ENCODE measurements at places on chromosomes 2 and 18.

DNA sequence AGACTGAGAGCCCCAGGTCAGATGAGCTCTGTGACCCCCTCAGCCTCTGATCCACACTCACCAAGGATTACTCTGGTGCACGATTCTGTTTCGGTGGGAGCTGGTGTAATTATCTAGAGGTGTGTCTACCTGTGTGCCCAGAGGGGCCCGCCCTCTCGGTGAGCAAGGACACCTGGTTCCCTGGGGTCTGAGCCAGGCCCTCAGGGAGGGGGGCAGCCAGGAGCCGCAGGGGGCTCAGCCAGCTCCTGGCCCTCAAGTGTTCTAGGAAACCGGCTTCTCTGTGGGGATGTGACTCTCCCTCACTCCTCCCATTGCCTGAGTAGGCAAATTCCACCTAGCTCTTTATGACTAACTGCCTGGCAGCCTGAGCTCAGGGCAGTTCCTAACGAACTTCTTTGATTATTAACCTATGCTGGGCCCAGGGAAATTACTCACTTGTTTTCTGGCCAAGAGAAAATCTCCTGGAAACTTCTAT lies 17.4 kb downstream of the AGAP1 start:
- no peak for DNase-seq

DNA sequence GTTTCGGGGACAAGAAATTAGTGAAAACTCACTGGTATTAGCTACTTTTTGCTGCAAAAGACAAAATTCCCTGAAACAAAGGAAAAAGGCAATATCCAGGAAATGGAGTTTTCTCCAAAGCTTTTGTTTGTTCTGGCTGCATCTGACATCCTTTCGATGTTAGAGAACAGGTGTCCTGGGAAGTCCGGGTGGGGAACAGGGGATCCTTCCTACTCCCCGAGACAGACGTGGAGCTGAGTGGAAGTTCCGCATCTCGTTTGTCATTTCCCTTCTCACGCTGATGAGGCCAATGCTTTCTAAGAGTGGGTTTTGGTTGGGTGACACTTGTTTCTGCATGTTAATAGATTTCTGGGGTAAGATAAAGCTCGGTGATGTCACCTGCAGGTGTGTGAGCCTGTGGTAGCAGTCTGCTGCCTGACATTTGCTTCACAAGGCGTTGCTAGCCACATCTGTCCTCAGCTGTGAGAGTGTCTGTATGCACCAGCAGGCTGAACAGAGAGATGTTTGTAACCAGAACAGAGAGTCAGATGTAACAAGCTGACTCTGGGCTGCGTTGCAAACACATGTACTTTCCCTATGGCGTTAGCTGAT lies 125.9 kb downstream of the ACOXL start:
- no peak for DNase-seq

GRCh38 chr2:66573821-66574233 lies 138.9 kb downstream of the MEIS1 start:
- no peak for DNase-seq

DNA sequence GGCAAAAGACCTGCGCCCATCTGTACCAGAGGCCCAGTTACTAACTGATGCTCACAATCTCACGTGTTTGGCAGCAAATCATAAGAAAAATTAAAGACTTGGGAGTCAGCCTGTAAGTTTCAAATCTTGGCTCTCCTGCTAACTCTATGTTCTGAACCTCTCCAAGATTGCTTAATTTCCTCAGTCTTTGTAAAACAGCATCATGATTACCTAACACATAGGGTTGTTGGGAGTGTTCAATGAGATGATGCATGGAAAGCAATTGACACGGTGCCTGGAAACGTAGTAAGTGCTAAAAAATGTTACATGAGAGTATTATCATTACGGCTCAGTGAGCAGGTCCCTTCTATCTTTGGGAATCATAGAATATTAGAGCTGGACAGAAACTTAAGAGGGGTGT lies 497.6 kb upstream of the TCF4 start:
- DNase-seq, result no peak

DNA sequence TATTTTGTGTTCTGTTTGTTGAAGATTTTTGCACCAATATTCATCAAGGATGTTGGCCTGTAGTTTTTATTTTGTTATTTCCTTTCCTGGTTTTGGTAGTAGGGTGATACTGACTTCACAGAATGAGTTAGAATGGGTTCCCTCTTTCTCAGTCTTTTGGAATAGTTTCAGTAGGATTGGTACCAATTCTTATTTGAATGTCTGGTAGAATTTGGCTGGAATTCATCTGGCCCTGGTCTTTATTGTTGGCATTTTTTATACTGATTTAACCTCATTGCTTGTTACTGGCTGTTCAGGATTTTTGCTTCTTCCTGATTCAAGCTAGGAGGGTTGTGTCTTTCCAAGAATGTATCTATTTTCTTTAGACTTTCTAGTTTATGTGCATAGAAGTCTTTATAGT lies 263.7 kb downstream of the SOX11 start:
- no peak for DNase-seq

GRCh38 chr2:145759228-145759915 lies 1239.5 kb upstream of the ZEB2 start:
- no peak for DNase-seq

DNA sequence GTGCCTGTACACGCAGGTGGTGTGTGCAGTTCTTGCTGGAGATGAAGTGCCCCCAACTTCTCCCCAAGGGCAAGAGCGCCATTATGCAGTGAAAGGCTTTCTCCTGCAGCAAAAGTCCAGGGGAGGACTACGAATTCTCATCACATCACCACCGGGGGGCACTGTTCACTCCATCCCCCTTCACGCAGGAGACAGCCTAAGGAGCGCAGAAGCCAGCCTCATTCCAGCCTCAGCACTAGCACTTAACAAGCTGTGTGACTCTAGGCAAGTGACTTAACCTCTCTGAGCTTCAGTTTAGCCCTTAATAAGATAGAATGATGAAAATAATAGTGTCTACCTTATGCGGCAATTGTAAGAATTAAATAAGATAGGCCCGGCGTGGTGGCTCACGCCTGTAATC lies 32.3 kb downstream of the DNMT3A start:
- DNase-seq, result peak; percentile 82

GRCh38 chr2:24189551-24189950 lies 14.7 kb downstream of the FAM228A start:
- no peak for DNase-seq

GRCh38 chr2:127701193-127701650 lies at the start of gene SFT2D3:
TSS of gene SFT2D3 (plus strand) at chr2:127701497. CDS start at chr2:127701529, 32 bp downstream.
- peak; percentile 95 for DNase-seq

GRCh38 chr18:77114415-77115191 lies 18.0 kb downstream of the MBP start:
- peak; percentile 98 for DNase-seq

GRCh38 chr2:170503971-170504809 lies 210.9 kb upstream of the SP5 start:
- no peak for DNase-seq

DNA sequence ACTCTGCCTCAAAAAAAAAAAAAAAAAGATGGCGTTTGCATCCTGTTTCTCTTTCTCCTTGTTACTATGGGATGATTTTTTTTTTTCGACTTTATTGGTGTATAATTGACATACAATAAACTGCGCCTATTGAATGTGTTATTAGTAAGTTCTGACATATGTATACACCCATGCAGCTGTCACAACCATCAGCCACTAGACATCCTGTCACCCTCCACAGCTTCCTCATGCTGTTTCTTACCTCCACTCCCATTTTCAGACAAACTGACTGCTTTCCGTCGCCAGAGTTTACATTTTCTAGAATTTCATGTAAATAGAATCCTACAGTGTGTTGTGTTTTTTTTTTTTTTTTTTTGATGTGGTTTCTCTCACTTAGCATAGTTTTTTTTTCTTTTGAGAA lies 27.9 kb downstream of the RRM2 start:
- no peak for DNase-seq

DNA sequence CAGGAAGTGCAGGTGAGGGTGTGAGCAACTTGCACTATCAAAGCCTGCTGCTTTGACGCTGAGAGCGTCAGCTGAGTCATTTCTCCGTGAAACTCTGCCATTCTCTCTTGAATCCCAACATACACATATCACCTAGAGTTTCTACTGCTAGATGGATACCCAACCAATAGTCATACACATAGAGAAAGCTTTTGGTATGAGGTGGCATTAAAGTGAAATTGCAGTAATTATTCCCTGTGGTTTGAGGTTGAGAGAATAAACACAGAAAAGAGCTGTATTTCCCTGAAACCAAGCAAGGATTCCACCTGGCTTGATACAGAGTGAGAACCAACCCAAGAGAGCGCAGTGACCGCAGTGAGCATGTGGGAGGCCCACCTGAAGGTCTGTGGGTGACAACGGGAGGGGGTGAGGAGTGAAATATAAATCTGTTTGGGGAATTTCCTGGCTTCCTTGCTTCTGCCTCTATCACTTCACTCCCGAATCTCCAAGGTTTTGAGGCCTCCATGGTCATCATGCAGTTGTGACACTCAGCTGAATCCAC lies 28.8 kb upstream of the TMEM18 start:
- no peak for DNase-seq

- DNase-seq, result no peak
Observed at GRCh38 chr2:226796840-226797288, 2.8 kb downstream of the IRS1 start.

DNA sequence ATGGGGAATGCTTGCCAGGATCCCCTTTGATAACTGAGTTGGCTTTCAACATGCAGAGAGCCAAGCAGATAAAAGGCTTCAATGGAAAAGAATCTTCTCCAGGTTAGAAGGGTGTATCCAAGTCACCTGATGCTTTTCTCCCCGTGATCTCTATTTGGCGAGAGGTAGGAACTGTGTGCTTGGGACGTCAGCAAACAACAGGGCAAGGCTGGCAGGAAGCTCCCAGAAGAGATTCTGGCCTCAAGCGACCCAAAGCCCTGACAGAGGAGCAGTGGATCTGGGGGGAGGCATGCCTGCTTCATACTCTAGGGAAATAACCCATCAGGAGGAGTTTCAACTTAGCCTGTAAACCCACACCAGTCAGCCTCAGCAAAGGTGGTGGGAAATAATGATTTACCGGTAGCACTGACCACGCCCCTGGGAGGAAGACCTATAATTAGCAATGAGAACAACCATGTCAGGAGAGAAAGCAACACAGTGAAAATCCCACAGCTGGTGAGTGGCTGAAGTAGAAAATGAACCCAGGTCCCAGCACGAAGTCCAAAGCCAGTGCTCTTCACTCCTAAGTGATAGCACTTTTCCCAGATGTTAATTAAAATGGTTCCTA lies 76.3 kb upstream of the SEC11C start:
- DNase-seq, result no peak

DNA sequence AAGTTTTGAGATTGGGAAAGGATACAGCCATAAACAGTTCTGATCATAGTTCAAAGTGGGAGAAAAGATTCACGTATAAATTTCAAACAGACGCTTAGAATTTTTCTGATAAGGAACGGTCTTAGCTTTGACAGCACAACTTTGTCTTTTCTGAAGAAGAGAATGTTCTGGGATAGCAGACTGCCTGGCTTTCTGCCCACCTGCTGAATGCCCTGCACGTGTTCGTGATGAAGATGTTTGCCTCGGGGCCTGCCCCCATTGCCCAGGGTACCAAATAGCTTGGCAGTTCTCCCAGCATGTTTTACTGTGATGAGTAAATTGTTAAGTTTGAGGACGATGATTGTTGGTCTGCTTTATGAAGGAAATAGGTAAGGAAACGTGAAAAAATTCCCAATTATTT lies 4.6 kb downstream of the MRPL33 start:
- no peak for DNase-seq

DNA sequence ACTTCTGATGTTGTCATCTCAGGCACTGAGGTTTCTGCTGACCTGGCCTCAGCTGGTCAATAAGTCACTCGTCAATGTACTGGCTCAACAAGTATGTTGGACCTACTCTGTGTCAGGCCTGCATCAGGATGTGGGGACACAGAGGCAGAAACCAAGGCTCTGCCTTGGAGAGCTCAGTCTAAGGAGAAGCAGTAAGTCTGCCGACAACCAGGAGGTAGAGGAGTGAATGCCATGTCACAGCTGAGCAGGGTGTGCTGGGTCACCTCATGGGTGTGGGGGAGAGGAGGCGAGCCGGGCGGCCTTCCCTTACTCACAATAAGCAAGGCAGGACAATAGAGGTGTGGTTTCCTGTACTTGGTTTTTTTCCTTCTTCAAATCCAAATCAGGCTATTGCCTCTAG lies 75.8 kb downstream of the COLEC12 start:
- no peak for DNase-seq

DNA sequence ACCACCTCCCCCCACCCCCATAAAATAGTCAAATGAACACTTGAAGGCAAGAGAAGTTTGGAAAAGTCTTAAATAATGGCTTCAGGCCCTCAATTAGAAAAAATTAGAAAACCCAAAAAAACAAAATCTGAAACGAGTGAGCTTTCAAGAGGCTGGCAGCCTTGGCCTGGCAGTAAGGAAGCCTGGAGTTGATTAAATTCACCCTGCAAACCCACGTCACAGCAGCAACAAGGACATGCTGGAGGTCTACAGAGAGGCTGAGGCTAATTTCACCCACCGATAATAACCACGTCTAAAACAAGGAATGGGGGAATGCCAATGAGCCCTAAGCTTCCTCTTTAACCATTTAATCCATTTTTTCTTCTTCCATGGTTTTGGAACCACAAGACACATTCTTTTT lies 122.7 kb upstream of the SMAD7 start:
- no peak for DNase-seq

- DNase-seq, result no peak
Observed at GRCh38 chr2:118349365-118349764, 261.1 kb downstream of the INSIG2 start.

DNA sequence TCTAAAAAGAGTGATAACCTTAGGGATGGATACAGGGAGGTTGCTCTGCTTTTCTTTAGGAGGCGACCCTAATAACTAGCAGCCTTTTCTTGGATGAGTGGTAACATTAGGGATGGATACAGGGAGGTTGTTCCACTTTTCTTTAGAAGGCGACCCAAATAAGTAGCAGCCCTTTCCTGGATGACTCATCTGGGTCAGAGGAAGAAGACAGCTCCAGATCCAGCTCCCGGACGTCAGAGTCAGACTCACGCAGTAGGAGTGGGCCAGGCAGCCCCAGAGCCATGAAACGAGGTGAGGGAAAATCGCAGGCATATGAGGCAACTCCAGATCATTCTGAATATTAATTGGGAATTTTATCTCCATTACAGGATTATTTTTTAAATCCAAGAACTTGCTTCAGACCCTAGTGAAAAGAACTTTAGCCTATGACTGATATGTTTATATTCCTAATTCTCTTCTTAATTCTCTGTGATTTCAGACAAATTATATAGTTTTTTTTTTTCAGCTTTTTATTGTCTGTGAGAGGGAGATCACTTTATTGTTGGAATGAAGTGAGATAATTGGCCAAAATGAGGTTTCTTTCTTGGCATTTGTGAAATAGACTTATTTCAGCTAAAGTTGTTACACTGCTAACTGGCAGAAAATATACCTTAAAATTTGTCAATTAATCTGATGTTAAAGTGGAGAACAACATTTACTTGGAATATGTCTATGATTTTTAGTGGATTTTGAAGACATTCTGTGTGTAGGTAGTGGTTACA lies 31.2 kb upstream of the C1GALT1C1L start:
- DNase-seq, result no peak

DNA sequence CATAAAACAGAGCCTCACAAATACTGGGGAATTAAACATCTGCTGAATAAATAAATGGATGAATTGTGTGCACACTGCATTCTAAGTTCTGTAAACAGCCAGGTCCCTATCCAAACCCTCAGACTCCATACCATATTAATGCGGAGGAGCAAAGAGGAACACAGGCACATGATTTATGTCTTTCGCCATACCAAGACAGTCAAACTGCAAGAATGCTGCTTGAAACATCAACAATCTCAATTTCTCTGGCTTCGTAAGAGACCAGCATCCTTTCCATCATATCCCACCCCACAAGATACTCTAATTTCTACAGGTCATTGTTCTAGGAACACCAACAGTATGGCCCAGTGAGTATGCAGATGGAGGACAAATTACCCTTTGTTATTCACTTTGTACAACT lies 15.0 kb downstream of the KANSL3 start:
- no peak for DNase-seq

Data from KBM-7 (cell line).